Activated T-helper 1 cell treated with Interleukin-2 at 50 U/mL for 16 hours (primary cell): ENCODE measurements at places on chromosomes 5 and 9.

- no peak for DNase-seq
Observed at GRCh38 chr5:72108202-72109061, 1.2 kb downstream of the MAP1B start.

DNA sequence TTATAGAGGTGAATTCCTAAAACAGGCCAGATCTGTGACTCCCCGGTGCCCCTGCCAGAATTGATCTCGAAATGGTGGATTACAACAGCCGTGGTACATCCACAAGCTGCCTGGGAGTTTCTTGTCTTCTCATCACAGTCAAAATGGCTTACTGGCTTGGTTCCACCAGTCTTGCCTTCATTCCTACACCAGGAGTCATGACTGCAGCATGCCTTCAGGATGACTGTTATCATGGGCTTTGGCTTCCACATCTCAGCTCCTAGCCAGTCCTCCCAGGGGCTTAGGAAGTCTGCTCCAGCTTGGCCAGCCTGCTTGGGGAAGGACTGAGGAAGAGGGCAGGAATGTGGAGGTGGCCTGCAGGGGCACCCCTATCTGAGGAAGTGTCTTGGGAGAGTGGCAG, 132.9 kb upstream of the NR3C1 start:
- DNase-seq: no peak

DNA sequence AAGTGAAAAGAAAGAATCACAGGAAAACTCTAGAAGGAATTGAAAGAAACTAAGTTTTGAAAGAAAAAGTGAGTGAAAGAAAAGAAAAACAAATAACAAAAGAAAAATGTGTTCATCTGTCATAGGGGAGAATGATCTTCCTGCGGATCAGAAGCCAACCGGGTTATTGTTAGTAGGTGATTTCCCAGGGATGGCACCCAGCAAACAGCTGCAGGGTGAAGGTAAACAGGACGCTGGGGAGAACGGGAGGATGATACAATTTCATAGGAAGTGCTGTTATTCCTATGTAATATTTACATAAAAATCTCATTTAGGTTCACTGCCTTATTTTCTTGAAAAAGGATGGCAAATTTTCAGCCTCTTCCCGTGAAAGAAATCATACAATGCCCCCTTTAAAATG, 72.4 kb upstream of the LHFPL2 start:
- DNase-seq: no peak

DNA sequence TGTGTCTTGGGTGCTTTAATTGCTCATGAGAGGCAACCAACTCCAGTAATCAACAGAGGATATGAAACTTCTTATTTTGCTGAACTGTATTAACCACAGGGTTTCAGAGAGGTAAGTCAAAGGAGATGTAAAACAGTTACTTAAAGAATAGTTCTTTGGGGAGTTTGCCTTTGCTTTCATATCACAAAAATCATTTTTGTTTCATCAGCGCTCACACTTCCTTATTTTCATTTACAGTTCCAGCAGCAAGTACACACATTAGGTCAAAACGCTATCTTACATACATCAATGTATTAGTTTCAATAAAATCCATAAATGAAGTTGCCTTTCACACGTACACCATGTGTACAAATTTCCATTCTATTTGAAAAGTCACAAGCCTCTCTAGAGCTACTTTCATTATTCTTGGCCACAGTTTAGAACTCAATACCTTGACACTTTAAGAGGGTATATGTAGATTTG, 50.1 kb downstream of the ST8SIA4 start:
- DNase-seq: no peak

DNA sequence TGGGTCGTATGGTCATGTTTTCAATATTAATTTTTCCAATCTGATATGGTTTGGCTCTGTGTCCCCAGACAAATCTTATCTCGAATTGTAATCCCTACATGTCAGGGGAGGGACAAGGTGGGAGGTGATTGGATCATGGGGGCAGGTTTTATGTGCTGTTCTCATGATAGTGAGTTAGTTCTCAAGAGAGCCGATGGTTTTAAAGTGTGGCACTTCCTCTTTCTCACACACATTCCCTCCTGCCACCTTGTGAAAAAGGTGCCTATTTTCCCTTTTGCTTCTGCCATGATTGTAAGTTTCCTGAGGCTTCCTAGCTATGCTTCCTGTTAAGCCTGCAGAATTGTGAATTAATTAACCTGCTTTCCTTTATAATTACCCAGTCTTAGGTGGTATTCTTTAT, 309.1 kb upstream of the GRIN3A start:
- DNase-seq: no peak

GRCh38 chr5:142816531-142817430, 46.6 kb downstream of the ARHGAP26 start:
- DNase-seq: no peak

- no peak for DNase-seq
Observed at GRCh38 chr5:84384604-84385575, at the start of gene EDIL3. Gene EDIL3, minus strand, starts transcription at chr5:84384880. Its CDS starts 506 bp downstream, at chr5:84384374.

- DNase-seq: no peak
Observed at GRCh38 chr9:6219040-6219439, 3.4 kb downstream of the IL33 start.

GRCh38 chr5:155128786-155129512, 115.4 kb downstream of the KIF4B start:
- DNase-seq: no peak

DNA sequence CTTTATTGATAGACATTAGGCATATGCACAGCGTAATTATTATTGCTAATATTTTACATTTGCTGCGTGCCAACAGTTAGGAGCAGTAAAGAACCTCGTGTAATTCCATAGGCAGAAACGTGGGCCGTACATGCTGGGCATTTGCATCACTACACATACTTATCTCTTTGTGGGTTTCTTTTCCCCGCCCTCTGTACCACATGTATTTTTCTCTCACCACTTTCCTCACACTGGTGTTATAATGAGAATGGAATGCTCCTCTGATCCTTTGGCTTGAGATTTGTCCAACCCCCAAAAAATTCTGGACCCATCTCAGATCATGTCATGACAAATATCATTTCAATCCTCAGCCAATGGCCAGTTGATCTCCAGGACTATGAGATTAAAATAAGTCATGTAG, 1952.6 kb upstream of the WWC1 start:
- DNase-seq: no peak

- DNase-seq: no peak
Observed at GRCh38 chr5:25950681-25951080, 1087.7 kb downstream of the CDH9 start.

DNA sequence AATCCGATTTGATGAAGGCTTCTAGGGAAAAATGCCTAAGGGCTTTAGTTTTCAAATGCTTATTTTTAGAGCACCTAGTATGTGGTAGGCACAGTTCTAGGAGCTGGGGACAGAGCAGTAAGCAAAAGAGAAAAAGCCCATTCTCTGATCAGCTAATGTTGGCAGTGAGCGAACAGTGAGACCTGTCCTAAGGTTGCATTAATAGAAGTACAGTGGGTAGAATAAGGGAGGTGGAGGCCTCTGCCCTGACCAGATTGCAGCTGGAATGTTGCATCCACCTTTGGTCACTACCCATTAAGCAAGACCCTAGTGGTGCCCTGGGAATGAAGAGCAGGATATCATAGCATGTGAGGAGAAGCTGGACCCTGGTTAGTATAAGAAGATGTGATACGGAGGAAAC, 20.1 kb downstream of the IL9 start:
- no peak for DNase-seq

DNA sequence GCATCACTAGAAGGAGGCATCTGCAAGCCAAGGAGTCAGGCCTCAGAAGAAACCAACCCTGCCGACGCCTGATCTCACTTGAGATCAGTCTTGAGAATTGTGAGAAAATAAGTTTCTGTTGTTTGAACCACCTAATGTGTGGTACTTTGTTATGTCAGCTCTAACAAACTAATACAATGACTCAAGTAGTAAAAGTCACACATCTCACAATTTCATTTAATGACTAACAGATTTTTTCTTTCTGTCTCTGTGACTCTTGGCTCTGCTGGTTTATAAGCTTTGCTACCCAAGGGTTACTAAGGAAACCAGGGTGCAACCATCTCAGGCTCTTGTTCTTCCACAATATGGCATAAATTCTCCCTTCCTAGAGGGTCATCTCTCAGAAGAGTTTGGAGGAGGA, 315.8 kb upstream of the GRAMD2B start:
- DNase-seq: no peak

- no peak for DNase-seq
Observed at GRCh38 chr5:139243425-139243970, 45.3 kb upstream of the SIL1 start.

DNA sequence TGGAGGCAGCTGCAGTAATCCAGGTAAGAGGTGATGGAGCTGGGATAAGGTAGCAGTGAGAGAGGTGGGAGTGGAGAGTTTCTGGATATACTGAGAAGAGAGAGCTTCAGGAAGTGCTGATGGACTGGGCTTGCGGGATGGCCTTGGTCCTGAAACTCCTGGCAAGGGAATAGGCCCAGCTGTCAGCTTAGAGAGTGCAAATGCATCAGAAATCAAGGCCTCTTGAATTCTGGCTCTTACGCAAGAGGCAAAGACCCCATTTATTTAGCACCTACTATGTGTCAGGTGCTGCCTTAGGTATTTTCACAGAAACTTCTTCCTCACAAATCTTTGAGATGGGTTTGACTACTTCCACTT, 227.2 kb upstream of the MAP3K1 start:
- DNase-seq: no peak

GRCh38 chr5:149153751-149154610, 12.7 kb downstream of the ABLIM3 start:
- DNase-seq: no peak

GRCh38 chr5:177116631-177117373, 16.8 kb upstream of the NSD1 start:
- peak; percentile 73 for DNase-seq

DNA sequence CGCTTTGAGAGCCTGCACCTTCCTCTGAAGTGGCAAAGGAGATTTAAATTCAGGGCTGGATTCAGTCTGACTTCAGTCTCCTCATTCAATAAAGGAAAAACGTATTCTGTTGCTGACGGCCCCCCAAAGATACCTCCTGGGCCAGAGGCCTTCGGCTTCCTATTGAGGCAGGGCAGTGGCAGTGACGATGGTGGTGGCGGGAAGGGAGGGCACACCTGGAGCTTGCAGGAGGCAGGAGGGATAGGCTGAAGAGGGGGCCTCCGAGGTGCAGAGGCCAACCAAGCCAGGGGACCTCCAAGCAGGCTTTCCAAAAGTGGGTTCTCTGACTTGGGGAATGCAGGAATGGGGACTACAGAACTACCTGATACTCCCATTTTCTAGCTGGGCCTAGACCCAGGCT, 15.9 kb downstream of the RNF44 start:
- no peak for DNase-seq

DNA sequence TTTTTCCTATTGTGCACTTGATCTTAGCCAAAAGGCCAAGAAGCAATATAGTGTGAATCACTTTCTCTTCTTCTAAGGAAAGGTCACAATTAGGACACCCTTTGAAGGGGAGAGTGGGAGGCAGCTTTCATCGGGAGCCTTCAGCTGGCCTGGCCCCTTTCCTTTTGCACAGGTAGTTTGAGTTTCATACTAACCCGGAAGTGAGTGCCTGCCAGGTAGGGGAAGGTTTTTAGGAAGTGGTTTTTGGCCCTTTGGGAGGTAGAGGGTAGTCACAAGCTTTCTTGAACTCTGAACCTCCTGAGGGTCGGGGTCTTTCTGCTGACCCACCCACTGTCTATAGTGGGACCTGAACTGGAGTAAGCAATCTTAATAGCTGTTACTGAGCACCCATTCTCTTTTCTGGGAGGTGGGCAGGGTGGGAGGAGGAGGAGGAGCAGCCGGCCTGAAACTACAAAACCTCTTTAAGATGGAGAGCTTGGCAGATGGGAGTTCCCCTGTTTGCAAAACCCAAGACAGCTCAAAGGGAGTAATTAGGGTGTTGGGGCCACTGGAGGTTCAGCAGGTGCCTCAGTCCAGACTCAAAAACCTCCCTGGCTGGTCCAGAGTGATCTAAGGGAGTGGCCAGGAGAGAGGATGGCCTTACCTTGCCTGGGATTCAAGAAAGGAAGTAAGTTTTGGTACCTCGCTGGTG, 6.0 kb downstream of the LARP1 start:
- DNase-seq: no peak

GRCh38 chr5:106698169-106698568, 972.6 kb downstream of the EFNA5 start:
- DNase-seq: no peak

- no peak for DNase-seq
Observed at GRCh38 chr9:137390553-137391410, 32.2 kb downstream of the EXD3 start.

DNA sequence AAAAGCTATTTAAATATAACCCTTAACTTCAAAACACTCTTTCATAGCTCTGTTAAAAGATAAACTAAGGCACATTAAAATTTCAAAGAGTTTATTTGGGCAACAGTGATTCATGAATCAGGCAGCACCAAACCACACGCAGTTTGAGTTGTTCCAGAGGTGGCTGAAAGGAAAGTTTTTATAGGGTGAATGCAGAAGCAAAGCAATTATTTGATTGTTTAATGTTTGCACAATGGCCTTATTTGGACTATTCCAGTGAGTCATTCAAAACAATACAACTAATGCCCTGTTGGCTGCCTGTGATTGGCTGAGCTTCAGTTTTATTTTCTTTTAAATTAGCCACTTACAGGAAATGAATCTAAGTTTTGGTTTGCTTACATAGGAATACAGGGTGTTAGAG, 125.3 kb downstream of the CEP120 start:
- DNase-seq: no peak

- DNase-seq: no peak
Observed at GRCh38 chr9:107518037-107518807, 28.7 kb upstream of the KLF4 start.

- no peak for DNase-seq
Observed at GRCh38 chr5:98187945-98188344, 585.5 kb upstream of the RGMB start.

- DNase-seq: no peak
Observed at GRCh38 chr5:73382401-73382740, 66.2 kb downstream of the FOXD1 start.

DNA sequence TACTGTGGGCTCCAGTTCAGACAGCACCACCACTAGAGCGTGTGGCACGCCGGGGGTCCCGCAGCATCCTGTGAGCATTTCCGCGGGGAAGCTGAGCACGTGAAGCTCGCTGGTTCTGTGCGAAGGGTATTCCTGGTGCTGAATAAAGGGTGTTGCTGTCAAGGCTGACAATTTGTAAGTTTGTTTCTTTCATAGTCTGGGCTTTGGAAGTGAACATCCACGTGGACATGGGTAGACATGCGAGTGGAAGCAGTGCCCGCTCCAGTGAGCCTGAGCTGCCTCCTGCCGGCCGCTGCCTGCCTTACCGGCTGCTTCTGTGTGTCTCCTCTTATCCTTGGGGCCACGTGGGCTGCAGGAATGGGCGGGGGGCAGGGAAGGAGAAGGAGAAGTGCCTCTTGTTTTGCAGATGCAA, 14.7 kb downstream of the NDUFS6 start:
- no peak for DNase-seq

- DNase-seq: no peak
Observed at GRCh38 chr9:130450344-130451003, 5.7 kb downstream of the ASS1 start.

GRCh38 chr5:54133917-54134316, 176.5 kb downstream of the ARL15 start:
- DNase-seq: no peak
